Kidney (tissue), 22 donors: ENCODE measurements at places on chromosomes 7 and 10.

GRCh38 chr7:7857143-7857583 is 111.4 kb upstream of the GLCCI1 start:
- no peaks in the 10 kb centered on the region for H3K27me3 ChIP-seq
- no peaks in the 10 kb centered on the region for H3K4me1 ChIP-seq
- no peak overlapping the region for H3K27ac ChIP-seq

DNA sequence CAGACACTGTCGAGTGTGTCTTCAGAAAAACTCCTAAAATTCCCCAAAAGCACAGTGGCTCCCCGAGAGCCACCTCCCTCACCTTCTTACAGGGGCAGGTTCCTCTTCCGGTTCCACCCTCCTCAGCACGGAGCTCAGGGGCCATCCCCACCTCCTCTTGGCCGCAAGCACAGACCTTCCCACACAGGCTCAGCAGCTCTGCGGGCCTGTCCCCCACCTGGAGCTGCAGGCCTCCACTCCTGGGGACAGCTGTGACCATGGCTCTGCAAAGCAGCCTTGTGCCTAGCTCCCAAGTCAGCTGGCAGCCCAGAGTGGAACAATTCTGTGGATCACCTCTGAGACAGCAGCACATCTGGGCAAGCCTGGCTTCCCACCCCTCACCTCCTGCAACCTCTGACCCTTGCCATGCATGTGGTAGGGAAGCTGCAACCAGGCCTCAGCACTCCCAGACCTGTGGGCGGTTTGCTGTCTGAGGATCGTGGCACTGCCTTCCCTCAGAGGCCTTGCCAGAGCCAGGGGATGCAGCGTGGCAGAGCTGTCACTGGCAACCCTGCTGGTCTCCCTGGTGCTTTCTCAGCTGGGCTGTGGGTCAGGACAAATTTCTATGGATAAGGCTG is 79.7 kb downstream of the ALOX5 start:
- no peaks in the 10 kb centered on the region for H3K27me3 ChIP-seq
- no peak overlapping the region for H3K27ac ChIP-seq
- no peak for DNase-seq
- no peak overlapping the region for H3K4me3 ChIP-seq
- peaks cover 16% of the 10 kb centered on the region for H3K36me3 ChIP-seq

- H3K4me3 ChIP-seq = peak overlapping the region; percentile 56
- H3K27ac ChIP-seq = peak overlapping the region; percentile 97
- H3K36me3 ChIP-seq = no peaks in the 10 kb centered on the region
- peaks cover 11% of the 10 kb centered on the region for H3K4me1 ChIP-seq
Measured at GRCh38 chr7:99141841-99142726, 1.8 kb downstream of the SMURF1 start.

- H3K27ac ChIP-seq = peak overlapping the region; percentile 73
- H3K4me1 ChIP-seq = peaks cover 52% of the 10 kb centered on the region
- peaks cover 8% of the 10 kb centered on the region for H3K36me3 ChIP-seq
- H3K27me3 ChIP-seq = no peaks in the 10 kb centered on the region
Measured at GRCh38 chr7:130904792-130905191, 170.8 kb upstream of the KLF14 start.

GRCh38 chr10:45404770-45405120 is 30.7 kb downstream of the ALOX5 start:
- H3K36me3 ChIP-seq = no peaks in the 10 kb centered on the region
- no peaks in the 10 kb centered on the region for H3K27me3 ChIP-seq
- no peak overlapping the region for H3K27ac ChIP-seq
- H3K4me1 ChIP-seq = no peaks in the 10 kb centered on the region

DNA sequence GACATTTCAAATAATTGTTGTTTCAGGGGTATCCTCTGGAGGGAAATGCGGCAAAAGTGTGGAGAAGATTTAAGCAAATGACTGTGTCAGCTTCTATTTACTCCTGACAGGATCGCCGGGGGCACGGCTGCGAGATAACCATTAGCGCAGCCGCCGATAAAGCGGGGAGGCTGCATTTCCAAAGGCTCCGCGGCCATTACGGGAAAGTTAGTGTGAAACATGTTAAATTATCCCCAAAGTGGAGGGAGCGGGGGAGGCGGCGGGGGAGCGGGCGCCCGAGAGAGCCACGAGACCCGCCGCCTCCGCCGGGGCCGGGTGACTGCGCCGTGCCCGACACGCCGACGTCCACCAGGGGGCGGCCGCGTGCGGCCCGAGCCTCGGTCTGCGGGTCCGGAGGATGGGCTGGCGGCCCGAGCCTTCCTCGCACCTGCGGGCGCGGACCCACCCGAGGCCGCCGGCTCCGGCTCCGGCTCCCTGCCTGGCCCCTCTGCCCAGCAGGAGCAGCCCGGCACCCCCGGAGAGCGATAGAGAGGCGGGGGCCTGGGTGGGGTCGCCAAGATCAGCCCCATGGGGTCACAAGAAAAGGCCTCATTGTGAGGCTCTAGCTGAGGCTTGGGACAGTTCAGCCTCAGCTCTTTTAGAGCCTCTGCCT is 74.4 kb upstream of the PAX2 start:
- peaks cover 8% of the 10 kb centered on the region for H3K27me3 ChIP-seq
- no peaks in the 10 kb centered on the region for H3K4me1 ChIP-seq
- no peak overlapping the region for H3K4me3 ChIP-seq
- no peak overlapping the region for H3K27ac ChIP-seq
- peak; percentile 55 for DNase-seq
- no peaks in the 10 kb centered on the region for H3K36me3 ChIP-seq

DNA sequence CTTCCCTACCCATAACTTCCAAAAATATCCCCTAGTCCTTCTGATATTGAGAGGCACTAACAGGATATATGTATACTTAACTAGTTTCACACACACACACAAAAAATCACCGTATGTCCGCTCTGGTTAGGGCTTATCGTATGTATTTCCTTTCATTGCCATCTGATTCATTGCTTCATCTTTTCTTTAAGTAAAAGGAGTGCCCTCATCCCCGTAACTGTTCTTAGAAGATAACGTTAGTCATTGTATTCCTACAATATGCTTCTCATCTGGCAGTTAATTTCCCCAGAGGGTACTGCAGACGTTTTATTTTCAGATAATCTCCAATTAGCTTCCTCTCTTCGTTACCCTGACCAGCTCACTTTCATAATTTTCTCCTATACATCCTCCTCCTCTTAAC is 37.3 kb downstream of the NRCAM start:
- no peak overlapping the region for H3K27ac ChIP-seq
- DNase-seq = no peak
- no peaks in the 10 kb centered on the region for H3K27me3 ChIP-seq

GRCh38 chr7:106041140-106041717 is 70.9 kb downstream of the SYPL1 start:
- DNase-seq = no peak
- no peaks in the 10 kb centered on the region for H3K4me1 ChIP-seq
- H3K36me3 ChIP-seq = no peaks in the 10 kb centered on the region
- H3K27ac ChIP-seq = no peak overlapping the region

DNA sequence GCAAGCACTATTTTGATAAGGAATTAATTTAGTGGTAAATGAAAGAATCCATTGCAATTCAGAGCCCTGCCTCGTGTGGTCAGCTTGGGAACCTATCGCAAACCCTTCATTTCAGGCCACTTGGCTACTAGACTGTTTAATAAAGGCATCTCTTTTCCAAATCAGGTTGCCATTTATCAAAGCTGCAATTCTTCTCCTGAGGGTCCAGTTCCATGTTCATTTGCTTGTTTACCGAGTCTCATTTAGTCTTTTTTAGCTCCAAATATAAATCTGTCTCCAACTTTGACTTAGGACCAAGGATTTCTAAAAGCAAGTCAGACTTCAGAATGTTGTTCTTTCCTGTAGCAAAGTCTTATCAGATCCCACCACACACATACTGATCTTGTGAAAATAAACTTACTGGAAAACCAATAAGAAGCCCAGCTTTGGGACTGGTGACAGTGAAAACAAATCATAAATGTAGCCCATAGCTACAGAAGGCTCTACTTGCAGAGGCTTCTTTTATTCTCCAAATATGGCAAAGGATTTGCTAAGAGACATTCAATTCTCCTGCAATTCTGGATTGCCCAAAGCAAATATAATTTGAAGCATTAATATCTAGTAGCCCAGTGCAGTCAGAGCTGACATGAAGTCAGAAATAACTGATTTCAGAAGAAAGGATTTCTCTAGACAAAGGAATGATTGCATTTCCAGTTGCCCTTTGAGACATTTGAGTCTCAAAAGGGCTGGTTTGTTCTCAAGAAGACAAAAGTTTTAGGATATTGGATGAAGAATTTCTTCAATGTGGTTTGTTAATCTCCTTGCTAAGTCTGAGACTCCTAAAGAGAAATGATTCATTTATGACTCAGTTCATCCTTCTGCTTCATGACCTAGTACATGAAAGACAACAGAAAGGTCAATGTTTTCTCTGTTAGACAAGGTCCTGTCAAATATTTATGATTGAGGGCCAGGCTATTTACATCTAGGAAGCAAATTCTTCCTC is 28.0 kb downstream of the PPP1R3C start:
- H3K27me3 ChIP-seq = no peaks in the 10 kb centered on the region
- peaks cover 45% of the 10 kb centered on the region for H3K4me1 ChIP-seq
- H3K4me3 ChIP-seq = peak overlapping the region; percentile 38
- no peaks in the 10 kb centered on the region for H3K36me3 ChIP-seq
- peak overlapping the region; percentile 68 for H3K27ac ChIP-seq
- peak; percentile 88 for DNase-seq

GRCh38 chr10:128027822-128028507 is 98.3 kb downstream of the MKI67 start:
- DNase-seq = no peak
- no peaks in the 10 kb centered on the region for H3K4me1 ChIP-seq
- H3K4me3 ChIP-seq = no peak overlapping the region
- H3K27me3 ChIP-seq = no peaks in the 10 kb centered on the region
- H3K36me3 ChIP-seq = no peaks in the 10 kb centered on the region

- no peaks in the 10 kb centered on the region for H3K27me3 ChIP-seq
- no peaks in the 10 kb centered on the region for H3K4me1 ChIP-seq
- H3K36me3 ChIP-seq = no peaks in the 10 kb centered on the region
Measured at GRCh38 chr7:11573128-11573750, 258.8 kb downstream of the THSD7A start.

DNA sequence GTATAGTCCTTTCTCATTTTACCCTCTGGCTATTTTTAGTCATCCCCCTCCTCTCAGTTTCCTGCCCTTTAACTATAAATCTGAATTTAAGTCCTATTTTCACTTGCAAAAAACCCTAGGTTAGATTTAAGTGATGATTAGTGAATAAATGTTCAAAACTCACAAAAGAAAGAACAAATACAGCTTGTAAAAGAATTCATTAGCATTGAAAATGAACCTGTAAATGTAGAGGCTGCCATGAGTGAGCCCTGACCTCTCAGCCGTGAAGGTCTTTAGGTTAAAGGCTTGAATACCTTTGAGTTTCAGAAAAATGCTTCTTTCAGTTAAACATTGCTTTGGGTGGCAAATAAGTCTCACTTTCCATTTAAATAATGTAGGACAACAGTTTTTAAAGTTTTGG is 2.0 kb upstream of the SLC16A12 start:
- DNase-seq = peak; percentile 66
- H3K27me3 ChIP-seq = peaks cover 13% of the 10 kb centered on the region
- H3K36me3 ChIP-seq = no peaks in the 10 kb centered on the region
- no peaks in the 10 kb centered on the region for H3K4me1 ChIP-seq
- H3K27ac ChIP-seq = peak overlapping the region; percentile 82

DNA sequence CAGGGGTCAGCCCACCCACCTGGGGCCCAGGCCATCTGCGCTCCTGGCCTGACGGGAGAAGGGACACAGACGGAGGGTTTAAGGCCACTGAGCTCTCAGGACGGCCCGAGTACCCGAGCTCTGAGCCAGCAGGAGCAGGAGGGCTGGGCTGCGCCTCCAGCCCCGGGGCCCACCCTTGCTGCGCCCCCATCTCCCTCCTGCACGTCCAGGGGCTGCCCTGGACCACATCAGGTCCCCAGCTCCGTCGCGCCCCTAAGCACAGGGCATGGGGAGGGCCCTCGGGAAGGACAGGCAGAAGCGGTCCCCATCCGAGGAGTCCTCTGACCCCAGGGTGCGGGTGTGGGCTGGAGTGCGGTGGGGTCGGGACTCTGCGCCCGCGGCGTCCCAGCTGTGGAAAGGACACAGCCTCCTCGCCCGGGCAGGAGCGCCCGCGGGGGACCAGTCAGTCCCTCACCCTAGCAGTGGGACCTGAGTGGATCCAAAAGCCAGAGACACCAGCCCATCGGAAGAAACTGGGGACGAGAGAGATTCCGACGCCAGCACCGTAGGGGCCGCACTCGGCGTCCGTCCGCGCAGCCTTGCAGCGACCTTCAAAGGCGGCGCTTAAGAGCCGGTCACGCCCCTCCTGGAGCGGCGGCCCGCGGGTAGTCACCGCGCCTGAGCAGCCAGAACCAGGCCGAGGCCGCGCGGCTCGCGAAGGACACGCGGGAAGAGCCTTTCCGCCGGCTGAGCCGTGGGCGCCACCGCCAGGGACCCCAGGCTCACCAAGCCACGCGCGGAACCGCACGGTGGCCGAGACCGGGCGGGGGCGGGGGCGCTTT is 15.9 kb downstream of the CAMK2B start:
- peak; percentile 88 for DNase-seq
- no peaks in the 10 kb centered on the region for H3K4me1 ChIP-seq
- H3K36me3 ChIP-seq = no peaks in the 10 kb centered on the region

- DNase-seq = no peak
- no peaks in the 10 kb centered on the region for H3K4me1 ChIP-seq
- no peaks in the 10 kb centered on the region for H3K27me3 ChIP-seq
- no peaks in the 10 kb centered on the region for H3K36me3 ChIP-seq
- no peak overlapping the region for H3K27ac ChIP-seq
Measured at GRCh38 chr7:22296916-22297315, 60.0 kb downstream of the RAPGEF5 start.

GRCh38 chr7:124152859-124153692 is 120.2 kb upstream of the TMEM229A start:
- H3K4me3 ChIP-seq = no peak overlapping the region
- no peaks in the 10 kb centered on the region for H3K4me1 ChIP-seq
- no peak overlapping the region for H3K27ac ChIP-seq
- H3K27me3 ChIP-seq = no peaks in the 10 kb centered on the region
- no peaks in the 10 kb centered on the region for H3K36me3 ChIP-seq

DNA sequence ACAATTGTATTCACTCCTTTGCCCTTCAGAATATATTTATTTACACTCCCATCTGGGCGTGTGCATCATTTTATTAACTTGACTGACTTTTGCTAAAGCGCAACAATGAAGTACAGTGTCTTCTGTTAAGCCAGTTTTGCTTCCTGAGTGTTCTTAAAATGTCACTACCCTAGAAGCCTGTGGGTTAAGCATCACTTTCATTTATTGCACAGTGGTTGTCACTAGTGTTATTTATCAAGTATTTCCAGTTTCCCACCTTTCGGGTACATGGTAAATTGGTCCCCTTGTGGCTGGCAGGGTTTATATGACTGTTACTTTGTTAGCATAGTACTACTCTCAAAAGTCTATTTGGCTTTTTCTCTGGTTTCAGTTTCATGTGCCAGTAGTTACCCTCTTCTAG is 3.3 kb downstream of the HILPDA start:
- H3K4me1 ChIP-seq = peaks cover 6% of the 10 kb centered on the region
- H3K27ac ChIP-seq = no peak overlapping the region
- no peaks in the 10 kb centered on the region for H3K27me3 ChIP-seq
- no peaks in the 10 kb centered on the region for H3K36me3 ChIP-seq
